ENCODE measurements at places on chromosomes 6 and 20.

DNA sequence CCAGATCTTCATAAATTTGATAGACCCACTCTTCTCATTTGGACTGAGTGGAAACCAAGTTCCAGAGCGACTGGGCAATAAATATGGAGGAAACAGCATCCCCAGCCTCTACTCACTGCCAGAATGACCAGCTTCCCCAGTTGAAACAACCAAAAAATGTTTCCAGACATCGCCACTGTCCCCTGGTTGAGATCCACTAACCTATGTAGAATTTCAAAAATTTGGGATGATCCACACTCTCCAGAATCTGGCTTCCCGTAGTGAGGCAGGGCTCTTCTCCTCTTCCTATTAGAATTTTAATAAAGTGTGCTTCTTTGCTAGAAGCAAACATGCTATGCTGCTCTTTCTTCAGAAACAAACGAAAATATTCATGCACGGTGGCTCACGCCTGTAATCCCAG, 287.0 kb upstream of the SUPT3H start:
- no peak for DNase-seq

GRCh38 chr6:45653117-45653883, 275.6 kb upstream of the SUPT3H start:
- no peak for DNase-seq

GRCh38 chr6:53765270-53765669, 29.5 kb upstream of the LRRC1 start:
- DNase-seq: no peak

DNA sequence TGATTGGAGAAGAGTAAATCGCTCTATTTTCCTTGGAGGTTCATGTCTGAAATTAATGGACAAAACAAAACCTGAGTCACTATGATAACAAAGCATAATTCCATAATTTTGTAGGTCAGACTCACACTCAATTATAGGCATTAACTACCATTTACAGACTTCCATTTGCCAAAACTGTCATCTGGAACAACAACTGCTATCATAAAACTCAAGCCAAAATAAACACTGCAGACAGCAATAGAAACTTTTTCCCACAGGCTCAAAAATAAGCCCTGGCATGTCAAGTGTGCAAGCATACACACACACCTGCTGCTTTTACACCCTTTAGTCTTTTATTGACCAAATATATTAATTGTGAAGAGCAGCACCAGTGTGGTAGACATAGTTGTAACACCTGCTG, 7.1 kb downstream of the MRPS10 start:
- DNase-seq: no peak

GRCh38 chr20:41171736-41172295, 34.5 kb downstream of the PLCG1 start:
- no peak for DNase-seq

GRCh38 chr20:44336725-44337380, at the start of gene R3HDML:
R3HDML (plus strand) TSS chr20:44337043; CDS start chr20:44337158, 115 bp downstream.
- no peak for DNase-seq

- no peak for DNase-seq
Observed at GRCh38 chr6:136890194-136890839, 31.8 kb upstream of the SLC35D3 start.

- DNase-seq: no peak
Observed at GRCh38 chr20:10537850-10538480, 102.9 kb downstream of the SLX4IP start.

DNA sequence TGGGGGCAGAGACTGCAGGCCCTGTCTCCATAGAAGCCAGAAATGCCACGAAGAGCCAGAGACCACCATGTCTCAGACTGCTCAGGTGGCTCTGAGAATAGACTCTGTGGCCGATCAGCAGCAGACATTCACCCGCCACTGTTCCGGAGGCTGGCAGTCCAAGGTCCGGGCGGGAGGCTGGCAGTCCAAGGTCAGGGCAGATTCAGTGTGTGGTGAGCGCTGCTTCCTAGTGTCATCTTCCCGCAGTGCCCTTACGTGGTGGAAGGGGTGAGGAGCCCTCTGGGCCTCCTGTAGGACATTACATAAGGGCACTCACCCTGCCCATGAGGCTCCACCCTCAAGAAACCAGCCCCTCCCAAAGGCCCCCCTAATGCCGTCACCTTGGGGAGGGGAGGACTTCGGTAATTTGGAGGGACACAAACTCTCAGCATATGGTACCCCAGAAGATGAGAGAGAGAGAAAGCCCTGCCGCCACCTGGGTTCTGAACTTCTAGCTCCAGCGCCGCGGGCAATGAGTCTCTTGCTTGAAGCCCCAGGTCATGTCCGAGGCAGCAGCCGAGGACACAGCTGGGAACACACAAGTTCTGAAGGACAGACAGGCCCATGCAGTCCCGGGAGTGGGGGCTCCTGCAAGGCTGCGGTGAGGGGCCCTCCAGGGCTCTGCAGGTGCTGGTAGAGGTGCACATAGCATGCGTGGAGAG, 36.4 kb downstream of the DACT2 start:
- no peak for DNase-seq
